Posterior vena cava (tissue), 2 donors: ENCODE measurements at places on chromosomes 11 and 22. TPM values are rescaled to one million over a fixed set of nuclear protein-coding genes. Genes with fewer than 3 reads are reported as not detected.

DNA sequence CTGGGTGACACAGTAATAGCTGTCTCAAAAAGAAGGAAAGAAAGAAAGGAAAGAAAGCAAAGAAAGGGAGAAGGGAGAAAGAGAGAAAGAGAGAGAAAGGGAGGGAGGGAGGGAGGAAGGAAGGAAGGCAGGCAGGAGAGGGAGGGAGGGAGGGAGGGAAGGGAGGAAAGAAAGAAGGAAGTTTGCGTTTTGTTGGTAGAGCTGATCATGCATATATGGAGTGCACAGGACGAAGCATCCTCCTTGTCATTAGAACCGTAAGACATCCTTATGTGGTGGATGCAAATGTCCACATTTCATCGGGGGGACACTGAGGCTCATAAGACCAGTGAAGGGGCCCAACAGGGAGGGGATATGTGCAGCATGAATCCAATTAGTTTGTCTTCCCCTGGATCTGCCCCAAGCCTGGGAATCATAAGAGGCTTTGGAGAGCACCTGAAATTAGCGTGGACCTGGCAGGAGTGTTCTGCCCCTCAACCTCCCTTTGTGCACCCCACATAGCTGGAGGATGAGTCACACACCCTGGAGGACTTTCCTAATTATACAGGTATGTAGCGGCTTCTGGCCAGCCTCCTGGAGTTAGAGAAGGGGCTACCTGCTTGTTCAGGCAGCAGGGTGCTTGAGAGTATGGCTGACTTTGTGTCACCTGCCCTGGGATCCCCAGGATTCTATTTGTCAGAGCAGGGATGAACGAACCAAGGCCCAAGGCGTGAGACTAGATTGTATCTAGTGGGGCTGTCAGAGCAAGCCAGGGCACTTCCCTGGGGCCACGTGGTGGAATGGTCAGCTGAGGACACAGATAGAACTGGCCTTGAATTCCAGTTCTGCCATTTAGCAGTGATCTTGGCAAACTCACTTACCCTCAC lies 119.7 kb upstream of the CD82 start:
- DNase-seq: peak; percentile 24

Gene KLHDC7B
- total RNA-seq: 0.28 TPM

- DNase-seq: no peak
Measured at GRCh38 chr11:82969811-82970210, 68.3 kb downstream of the DDIAS start.

DNA sequence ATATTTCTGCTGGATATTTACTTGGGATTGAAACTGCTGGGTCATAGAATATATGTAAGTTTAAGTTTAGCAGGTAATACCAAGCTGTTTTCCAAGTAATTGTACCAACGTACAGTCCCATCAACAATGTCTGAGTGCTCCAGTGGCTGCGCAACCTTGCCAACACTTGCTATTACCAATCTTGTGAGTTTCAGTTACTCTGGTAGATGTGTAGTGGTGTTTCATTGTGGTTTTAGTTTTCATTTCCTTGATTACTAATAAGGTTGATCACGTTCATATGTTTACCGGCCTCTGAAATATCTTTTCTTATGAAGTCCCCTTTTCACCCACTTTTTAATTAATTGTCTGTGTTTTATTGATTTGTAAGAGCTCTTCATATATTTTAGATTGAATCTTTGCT lies 370.6 kb upstream of the CADM1 start:
- DNase-seq: no peak

DNA sequence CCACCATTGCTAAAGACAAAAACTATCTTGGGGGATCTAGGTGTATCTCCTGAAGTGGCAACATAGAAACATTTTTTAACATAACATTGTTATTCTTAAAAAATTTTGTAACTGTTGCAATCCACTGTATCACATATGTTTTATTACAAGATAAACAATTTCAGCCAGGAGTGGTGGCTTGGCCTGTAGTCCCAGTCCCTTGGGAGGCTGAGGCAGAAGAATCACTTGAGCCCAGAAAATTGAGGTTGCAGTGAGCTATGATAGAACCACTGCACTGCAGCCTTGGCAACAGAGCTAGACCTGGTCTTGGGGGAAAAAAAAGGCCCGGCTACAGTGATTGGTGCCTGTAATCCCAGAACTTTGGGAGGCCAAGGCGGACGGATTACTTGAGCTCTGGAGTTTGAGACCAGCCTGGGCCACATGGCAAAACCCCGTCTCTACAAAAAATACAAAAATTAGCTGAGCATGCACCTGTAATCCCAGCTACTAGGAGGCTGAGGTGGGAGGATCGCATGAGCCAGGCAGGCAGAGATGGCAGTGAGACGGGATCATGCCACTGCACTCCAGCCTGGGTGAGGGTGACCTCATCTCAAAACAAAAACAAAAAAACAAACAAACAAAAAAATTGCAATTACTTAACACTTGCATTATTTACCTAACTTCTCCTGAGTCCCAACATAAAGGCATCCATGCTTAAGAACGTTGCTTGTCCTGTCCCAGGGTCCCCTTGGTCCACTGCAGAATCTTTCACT lies 1.5 kb upstream of the DEPDC5 start:
- DNase-seq: no peak

Gene CNTF
- 2.3 TPM for total RNA-seq

DNA sequence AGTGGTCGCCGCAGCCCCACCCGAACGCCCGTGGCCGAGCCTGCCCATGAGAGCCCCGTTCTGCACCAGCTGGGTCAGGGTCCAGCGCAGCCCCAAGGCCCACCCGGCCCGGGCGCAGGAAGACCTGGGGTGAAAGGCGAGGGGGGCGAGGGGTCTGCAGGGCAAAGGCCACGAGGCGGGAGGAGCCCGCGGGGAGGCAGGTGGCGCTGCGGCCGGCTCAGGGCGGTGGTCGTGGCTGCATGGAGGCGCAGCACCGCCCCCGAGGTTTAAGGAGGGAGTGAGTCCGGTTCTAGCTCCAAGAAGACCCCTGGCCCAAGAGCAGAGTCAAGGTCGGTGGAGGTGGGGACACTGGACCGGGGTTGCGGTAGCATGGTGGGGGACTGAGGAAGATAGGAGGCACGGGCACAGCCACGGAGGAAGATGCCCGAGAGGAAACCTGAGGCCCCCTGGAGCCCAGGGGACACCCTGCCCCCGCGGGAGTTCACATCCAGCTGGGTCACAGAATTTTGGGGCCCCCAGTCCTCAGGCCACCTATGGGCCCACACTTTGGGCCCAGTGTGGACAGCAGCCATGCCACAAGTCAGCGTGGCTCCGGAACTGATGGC lies 514 bp upstream of the HDAC10 start:
- DNase-seq: no peak

DNA sequence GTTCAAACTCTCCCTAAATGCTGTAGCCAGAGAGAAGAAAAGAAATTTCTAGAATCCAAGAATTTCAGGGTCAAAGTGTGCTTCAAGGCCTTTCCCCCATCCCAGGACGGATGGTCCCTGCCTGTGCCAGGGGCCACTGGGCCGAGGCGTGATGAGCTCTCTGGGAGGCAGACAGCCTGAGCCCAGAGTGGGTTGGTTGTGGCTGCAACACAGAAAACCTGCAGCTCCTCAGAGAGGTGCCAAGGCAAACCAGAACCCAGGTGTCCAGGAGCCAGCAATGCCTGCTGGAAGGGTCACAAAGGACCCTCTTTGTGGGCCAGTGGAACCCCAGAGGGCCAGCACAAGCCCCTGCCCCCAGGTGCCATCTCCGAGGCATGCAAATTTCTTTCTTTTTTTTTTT lies 2.6 kb upstream of the APOL6 start:
- DNase-seq: no peak

Gene PATE4
- total RNA-seq: not detected

Gene EEF1G
- 749 TPM for total RNA-seq

Gene MS4A3
- not detected for total RNA-seq

Gene FADS1
- total RNA-seq: 29.8 TPM

GRCh38 chr22:21591695-21592094 lies 24.2 kb downstream of the UBE2L3 start:
- DNase-seq: no peak

- no peak for DNase-seq
Measured at GRCh38 chr11:117273550-117274289, 17.4 kb upstream of the BACE1-AS start.

GRCh38 chr22:40401532-40401931 lies 31.1 kb downstream of the SGSM3 start:
- DNase-seq: no peak

DNA sequence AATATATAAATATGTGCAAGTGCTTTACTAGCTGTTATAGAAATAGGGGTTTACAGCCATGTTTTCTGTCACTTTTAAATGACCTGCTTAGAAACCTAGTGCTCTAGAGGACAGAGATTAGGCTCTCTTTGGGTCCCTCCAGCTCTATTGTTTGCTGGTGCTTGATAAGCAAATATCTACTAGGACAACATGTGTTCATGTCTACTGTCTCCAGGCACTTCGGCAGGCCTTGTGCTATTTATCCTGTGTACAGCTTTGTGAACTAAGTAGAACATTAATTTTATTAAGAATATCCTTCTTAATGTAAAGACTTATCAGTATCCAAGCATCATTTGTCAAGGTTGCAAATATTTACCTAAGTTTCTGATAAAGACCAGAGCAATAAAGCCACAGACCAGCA lies 11.9 kb upstream of the RASSF10 start:
- DNase-seq: no peak

DNA sequence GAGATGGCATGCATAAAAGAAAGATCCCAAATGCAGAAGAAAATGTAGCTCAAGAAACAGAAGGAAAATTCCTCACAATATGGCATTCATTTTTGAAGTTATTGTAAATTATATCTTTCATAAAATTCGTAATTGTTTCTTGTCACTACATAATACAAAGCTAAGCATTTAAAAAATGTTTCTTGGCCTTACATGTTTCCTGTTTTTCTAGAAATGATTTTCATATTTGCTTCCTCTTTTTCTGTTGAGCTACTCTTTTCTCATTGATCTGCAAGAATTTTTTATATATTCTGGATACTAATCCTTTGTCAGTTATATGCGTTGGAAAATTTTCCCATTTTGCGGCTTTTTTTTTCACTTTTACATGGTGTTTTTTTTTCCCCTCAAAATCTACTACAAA lies 48.0 kb downstream of the ENTHD1 start:
- DNase-seq: no peak

GRCh38 chr11:92268546-92268945 lies 43.9 kb downstream of the FAT3 start:
- no peak for DNase-seq

DNA sequence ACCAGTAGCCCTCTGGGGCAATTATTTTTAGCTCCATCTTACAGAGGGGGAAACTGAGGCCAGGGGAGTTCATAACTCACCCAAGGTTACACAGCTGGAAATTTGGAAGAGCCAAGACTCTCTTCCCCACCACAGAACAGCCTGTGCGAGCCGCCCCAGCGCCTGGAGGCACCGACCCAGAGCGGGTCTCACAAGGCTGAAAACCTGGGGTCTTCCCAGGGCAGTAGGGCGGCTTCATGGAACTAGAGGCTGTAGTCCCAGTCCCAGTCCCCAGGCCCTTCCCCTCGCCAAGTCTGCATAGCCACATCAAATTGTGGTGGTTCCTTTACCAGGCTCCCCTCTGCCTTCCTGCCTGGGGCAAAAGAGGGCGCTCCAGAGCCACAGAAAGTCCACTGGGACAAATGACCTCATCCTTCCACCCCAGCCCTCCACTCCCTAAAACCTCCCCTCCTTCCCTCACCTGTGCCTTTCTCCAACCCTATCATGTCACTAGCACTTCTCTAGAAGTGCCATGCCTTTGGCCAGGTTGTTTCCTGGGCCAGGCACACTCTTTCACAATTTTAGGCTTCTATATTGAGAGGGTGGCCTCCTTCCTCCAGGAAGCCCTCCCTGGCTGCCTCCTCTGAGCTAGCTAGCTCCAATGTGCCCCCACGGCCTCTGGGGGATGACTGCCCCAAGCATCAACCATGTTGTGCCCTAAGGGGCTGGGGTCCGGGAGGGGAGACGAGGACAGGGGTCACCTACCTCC lies 15.2 kb upstream of the CDC42EP1 start:
- peak; percentile 90 for DNase-seq
